ENCODE measurements at places on chromosomes 4 and X.

- DNase-seq, result no peak
Measured at GRCh38 chr4:23441530-23442069, 448.2 kb downstream of the PPARGC1A start.

DNA sequence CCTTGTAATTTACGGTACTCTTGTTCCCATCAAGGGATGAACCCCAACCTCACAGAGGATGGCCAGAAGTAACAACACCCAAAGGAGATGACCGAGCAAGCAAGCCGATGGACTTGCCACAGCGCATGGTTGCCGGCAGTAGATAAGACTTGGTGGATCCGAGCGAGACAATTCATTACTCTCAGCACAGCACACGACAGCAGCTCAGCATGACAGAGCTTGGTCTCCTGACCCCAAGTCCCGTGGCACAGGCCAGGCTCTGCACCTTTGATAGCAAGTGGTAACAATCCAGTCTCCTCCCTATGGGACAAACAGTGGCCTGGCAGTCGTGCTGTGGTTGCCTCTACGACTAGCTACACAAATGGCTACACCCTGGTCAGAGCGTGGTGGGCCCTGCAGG, 26.3 kb downstream of the RWDD4 start:
- no peak for DNase-seq

DNA sequence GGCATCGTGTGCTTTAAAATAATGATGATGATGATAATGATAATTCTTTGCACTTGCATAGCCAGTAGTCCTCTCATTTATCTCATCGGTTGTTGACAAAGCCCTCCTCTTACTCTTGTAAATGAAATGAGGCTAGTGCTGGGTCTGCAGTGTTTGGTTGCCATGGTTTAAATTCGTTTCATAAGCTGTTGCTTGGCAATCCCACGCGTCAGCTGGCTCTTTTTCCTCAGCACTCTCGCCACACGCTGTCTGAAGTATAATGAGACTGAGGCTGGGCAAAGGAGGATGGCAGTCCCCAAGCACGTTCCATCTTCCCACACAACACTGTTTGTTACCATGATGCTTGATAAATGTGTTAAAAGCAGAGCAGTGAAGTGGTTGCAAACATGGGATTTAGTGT, 15.5 kb downstream of the PAGE4 start:
- DNase-seq, result no peak

GRCh38 chr4:105544520-105545286, 7.7 kb upstream of the ARHGEF38 start:
- no peak for DNase-seq

All from naive thymus-derived CD8-positive, alpha-beta T cell (primary cell).